ENCODE measurements at places on chromosomes 16 and 17.

- DNase-seq: no peak
Measured at GRCh38 chr16:50694206-50694605, 800 bp downstream of the NOD2 start.

DNA sequence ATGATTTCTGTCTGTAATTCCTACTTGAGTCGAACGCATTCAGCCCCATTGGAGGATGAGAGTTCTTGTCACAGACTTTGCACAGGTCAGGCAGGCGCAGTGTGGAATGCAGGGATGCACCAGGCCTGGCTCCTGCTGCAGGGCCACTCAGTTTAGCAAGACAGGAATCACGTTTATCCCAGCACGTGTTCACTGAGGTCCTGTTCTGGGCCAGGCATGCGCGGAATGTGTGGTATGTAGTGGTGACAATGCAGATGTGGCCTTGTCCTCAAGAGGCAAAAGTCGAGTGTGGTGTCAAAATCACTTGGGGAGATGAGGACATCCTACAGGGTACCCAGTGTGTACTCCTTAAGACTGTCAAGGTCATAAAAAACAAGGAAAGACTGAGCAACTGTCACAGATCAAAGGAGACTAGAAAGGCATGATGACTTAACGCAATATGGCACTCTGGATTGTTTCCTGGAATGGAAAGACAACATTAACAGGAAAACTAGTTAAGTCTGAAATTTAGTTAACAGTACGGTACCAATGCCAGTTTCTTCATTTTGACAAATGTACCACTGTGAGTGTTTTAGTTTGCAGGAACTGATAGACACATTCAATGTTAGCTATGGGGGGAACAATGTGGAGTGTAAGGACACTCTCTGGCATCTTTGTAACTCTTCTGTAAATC, 121.5 kb upstream of the ADAMTS18 start:
- no peak for DNase-seq

DNA sequence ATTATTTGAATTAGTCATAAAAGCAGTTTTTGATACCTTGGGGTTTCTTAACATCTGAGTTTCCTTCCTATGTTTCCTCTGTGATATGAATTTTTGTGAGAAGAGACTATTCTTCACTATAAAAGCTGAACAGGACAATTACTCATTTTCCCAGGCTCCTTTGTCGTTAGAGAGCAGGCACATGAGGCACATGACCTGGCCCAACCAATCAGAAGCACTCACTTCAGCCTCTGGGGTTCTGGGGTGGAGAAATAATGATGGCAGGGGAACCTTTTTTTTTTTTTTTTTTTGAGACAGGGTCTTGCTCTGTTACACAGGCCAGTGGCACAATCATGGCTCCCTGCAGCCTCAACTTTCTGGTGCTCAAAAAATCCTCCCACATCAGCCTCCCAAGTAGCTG, 145.5 kb upstream of the ASIC2 start:
- DNase-seq: no peak

GRCh38 chr17:8002721-8003593, 542 bp downstream of the GUCY2D start:
- DNase-seq: no peak

DNA sequence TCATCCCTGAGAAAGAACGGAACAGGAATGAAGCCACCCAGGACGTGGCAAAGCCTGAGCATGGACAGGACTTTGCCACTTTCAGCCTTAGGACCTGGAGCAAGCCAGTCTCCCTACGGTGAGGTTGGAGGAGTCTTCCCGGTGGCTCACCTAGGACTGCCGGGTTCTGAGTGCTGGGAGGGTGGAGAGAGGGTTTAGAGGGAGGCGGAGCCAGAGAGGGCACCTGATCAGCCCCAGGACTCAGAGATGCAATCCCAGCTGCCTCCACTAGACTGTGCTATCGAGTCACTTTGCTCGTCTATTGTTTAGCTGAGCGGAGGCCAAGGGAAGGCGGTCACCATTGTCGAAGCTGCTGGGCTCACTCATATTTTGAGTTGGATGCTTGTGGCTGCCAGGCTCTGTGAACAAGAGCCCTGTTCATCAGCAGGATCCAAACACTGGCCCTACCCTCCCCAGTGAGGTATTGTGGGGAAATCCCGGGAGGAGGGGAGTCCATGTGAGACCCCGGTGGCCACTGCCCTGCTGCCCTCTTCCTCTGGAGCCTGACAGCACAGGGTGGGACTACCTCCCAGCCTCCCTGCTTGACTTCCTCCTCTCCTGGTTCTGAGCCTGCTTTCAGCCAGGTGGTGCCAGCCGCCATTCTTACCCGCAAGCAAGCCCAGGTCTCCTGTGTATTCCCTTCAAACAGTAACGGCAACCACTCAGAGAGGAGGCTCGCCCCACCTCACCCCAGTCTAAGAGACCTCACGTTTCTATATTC, 7.0 kb downstream of the KRT14 start:
- DNase-seq: no peak

DNA sequence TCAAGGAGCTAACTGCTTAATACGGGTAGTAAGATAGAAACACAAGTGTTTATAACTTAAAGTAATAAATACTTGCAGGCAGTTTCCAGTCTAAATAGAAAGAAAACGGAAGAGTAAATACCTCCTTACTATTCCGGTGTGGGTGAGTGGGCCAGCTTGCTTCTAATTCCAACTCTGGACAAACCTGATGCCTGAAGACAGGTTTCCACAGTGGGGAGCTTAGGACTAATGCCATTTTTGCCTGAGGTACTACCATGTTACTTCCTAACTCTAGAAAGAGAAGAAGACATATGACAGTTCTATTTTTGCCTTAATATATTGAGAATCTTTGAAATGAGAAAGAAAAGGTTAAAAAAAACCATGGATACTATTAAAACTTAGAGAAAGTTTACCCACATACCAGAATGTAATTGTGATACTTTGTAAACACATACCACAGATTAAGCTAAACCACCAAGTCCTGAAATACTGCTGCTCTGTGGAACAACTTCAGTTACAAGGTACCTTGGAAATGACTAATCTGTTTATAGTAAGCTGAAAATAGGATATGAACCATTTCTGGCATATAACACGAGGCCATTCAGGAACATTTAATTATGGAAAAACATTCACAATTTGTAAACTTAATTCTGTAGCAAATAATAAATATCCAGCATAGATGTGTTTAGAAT, 70.2 kb downstream of the ZZEF1 start:
- DNase-seq: no peak

- DNase-seq: no peak
Measured at GRCh38 chr17:28953444-28954118, 2.3 kb upstream of the PHF12 start.

DNA sequence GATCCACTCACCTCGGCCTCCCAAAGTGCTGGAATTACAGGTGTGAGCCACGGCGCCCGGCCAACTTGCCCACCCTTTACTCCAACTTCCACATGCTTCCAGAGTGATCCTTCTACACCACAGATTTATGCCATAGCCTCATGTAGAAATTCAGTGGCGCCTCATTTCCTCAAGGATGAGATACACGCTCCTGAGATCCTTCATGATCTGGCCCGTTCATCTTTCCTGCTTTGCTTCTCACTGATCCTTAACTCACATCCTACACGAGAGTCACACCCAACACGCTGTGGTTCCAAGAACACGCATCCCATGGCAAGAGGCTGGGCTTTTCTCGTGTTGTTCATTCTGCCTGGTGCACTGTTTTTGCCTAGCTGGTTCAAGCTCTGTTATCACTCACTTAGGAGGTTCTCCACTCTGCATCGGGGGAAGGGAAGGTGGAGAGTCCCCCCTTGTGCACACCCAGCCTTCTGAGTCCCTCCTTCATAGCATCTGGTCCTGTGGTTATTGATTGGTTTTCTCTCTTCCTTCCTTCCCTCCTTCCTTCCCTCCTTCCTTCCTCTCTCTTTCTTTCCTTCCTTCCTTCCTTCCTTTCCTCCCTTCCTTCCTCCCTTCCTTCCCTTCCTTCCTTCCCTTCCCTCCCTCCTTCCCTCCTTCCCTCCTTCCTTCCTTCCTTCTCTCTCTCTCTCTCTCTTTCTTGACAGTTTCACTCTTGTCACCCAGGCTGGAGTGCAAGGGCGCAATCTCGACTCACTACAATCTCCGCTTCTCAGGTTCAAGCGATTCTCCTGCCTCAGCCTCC, 32.7 kb upstream of the GCSH start:
- DNase-seq: no peak

- DNase-seq: no peak
Measured at GRCh38 chr16:23837553-23838308, 1.9 kb downstream of the PRKCB start.

DNA sequence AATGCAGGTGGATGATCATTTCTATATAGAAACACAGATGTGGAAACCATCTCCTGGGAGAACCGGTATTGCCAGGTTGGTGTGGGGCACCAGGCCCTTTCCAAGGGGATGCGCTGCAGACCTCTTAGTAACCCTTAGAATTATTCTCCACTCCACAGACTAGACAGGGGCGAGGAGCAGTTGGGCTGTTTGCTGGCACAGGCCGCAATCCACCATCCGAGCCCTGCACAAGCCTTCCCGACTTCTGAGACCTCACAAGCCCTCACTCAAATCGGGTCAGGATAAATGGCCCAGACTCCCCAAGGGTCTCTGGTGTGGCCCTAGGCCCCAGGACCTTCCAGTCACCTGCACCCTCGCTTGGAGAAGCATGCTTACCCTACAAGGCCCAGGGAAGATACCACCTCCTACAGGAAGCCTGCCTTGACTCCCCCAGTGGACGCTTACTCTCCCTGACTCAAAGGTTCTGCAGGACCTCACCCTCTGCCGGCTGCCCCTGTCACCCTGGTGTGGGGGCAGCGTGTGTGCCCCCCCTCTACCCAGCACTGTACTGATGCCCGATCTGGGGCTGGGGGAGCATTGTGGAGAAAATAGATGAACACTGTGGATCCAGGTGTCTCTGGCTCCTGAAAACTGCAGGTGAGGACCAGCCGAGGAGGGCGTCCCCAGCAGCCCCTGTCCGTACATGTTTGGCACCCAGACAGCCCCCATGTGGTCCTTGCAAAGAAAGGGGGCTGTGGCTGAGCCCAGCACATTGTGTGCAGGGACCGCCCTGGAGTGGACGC, 49.8 kb upstream of the ACSF3 start:
- no peak for DNase-seq

GRCh38 chr16:73405851-73406250, 357.9 kb upstream of the ZFHX3 start:
- DNase-seq: no peak

DNA sequence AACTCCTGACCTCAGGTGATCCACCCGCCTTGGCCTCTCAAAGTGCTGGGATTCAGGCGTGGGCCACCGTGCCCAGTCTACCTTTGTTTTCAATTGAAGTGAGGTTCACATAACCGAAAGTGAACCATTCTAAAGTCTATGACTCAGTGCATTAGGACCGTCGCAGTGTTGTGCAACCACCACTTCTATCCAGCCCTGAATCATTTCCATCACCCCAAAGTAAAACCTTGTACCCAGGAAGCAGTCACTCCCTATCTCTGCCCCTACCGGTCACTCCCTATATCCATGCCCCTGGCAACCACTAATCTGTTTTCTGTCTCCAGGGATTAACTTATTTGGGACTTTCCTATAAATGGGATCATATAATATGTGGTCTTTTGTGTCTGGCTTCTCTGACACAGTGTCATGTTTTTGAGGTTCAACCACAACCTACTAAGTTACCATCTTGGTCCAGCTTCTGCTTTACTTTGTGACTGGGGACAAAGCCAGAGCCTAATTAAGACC, 28.3 kb upstream of the CDC42EP4 start:
- DNase-seq: no peak

- DNase-seq: no peak
Measured at GRCh38 chr17:56497132-56497531, 96.4 kb upstream of the NOG start.

DNA sequence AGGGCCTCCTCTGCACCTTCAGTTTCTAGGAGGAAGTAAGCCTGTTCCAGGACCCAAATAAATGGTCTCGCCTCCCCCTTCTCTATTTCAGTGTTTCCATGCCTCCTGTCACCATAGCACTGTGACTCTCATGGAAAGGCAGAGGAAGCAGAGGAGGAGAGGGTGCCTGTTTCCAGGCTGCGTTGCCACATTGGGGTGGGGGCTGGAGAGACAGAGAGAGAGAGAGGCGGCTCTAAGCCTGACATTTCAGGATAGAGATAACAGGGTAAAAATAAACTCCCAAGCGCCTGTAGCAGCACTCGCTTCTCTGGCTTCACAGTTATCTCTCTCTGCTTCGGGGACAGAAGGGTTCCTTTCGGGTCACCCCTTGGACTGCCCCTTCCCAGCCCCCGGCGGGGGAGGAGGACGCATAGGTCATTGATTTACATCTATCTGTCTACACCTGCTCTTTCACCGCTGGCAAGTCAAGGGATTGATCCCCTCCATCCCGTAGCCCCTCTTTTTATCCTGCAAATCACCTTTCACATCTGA, 71.2 kb upstream of the MRTFB start:
- peak; percentile 44 for DNase-seq

GRCh38 chr16:3876695-3877094, 3.8 kb downstream of the CREBBP start:
- no peak for DNase-seq

DNA sequence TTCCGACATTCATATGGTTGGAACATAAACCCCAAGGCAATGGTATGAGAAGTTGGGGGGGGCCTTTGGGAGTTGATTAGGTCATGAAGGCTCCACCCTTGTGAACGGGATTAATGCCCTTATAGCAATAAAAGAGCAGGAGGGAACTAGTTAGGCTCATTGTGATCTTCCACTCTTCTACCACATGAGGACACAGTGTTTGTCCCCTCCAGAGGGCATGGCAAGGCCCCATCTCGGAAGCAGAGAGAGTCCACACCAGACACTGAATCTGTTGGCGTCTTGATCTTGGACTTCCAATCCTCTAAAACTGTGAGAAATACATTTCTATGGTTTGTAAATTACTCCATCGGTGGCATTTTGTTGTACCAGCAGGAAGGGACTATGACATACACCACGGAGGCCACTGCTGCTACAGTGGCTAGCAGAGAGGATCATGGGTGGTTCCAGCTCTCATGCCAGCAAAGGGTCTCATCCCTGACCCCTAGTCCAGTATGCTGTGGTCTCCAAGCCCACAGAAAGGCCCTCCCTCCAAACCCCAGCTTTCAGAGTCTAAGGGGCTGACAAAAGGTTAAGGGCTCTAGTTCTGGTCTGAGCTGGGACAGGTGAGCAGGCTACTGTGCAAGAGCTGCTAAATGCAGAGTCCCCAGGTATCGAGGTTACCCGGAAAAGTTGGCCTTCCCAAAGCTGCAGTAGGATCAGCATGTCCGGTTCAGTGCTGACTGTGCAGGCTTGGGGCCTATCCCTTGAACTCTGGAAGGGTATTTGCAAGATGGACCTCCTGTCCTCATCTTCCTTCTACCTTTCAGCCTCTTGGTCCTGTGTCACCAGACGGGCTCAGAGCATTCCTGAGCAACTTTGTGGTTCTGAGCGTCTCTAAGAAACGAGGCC, 12.2 kb downstream of the CCR7 start:
- no peak for DNase-seq

- no peak for DNase-seq
Measured at GRCh38 chr17:75843577-75844529, at the start of gene UNC13D. TSS of gene UNC13D (minus strand) at chr17:75844404. CDS start at chr17:75844337, 67 bp downstream.

GRCh38 chr16:46961373-46962353, 11.8 kb downstream of the DNAJA2 start:
- no peak for DNase-seq

DNA sequence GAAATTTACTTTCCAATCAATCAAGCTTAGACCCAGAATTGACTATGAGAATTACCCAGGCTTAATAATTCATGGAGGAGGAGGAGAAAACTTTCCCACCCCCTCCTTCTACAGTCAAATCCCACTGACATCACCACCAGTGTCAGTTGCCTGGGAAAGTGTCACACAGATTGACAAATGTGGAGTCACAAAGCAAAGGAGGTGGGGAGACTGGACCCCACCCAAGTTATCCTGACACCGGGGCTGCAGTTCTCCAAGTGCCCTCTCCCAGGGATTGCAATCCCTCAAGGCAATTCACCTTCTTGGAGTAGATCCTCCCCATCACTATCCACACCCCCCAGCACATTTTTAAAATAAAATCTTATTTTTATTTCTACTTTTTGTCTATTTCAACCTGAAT, 100.2 kb upstream of the CDH11 start:
- no peak for DNase-seq
